Erythroblast (primary cell): ENCODE measurements at places on chromosomes 2 and 18.

DNA sequence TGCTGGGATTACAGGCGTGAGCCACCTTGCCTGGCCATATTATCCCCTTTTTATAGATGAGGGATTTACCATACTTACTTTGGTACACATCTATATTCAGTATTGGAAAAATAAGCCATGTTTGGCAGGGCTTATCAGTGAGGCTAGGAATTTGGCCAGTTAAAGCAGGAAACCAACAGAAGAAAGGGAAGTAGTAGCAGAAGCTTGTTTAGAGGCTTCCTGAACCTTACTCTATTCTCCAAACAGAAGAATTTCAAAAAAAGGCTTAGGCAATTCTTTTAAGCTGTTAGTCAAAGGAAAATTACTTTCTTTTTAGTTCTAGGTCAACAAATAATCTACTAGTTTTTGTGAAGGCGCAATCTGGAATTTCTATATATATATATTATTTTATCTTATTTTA lies 3.2 kb upstream of the GLS start:
- no peak for DNase-seq

DNA sequence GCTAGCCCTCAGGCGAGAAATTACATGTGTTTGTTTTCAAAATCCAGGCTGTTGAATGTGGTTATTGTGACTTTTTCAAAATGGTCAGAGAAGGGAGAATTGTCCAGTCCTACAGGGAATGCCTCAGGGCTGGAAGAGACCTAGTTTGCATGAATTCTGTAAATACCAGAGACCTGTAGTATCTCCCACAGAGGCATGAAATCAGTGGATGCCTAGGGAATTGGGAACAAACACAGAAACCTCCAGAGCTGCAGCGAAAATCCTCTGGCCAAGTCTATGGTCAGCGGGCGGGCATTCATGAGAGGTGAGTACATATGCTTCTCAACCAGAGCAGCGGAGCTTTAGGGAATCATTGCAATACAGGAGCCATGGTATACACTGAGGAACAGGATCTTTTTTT lies 1596.5 kb upstream of the NXPH2 start:
- no peak for DNase-seq

DNA sequence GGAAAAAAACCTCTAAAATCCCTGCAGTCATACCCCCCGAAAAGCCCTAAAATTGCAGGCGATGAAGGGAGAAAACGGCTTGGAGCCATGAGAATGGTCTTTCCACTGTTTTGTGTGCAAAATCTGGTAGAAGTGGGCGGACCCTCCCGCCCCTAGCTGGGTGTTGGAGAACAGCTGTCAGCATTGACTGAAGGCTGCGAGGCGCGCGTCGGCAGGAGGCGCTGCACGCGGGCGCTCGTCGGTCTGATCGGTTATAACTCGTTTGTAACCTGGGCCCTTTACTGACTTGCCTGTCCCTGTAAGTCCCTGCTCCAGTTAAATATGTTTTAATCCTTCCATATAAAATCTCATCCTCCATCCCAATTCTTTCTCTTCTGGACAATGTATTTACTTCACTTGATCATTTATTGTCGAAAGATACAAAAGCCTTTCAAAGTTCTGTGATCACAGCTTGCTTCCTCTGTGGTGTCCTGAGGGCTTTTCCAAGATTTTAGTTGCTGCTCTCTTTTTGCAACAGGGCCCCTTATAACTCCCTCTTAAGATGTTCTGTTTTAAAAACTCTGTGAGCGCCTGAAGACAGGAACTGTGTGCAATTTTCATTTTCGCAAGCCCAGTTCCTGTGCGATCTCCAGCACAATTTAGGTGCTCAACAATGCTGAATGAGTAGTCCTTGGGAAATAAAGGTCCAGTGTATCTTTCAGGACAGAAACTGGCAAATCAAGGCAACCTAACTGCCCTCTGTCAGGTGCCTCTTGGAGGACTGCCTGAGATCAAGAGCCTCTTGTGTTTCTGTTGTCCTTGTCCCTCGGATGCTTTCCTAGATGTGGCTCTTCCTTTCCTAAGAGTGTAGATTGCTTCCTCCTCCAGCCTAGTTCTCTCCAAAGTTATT lies 918 bp upstream of the HNRNPLL start:
- peak; percentile 90 for DNase-seq

DNA sequence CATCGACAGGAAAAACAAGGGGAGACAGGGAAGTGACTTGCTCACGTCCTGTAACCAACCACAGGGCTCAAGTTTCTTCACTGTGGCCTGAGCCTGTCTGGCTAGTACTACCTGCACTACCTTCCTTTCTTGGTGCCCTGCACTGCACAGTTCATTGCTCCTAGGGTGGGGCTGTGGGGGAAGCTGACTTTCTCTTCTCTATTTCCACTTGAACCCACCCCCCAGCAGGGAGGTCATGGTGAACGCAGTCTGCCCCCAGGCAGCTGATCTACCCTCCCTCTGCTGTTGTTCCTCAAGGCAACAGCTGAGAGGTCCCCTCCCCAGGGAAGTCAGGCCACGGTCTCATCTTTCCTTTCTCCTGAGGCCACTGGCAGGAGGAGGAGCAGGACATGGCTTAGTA lies 532.1 kb downstream of the SOX11 start:
- DNase-seq: no peak

GRCh38 chr2:220473611-220474010 lies 846.2 kb downstream of the SLC4A3 start:
- no peak for DNase-seq

GRCh38 chr18:58017267-58017666 lies 26.8 kb upstream of the NEDD4L start:
- no peak for DNase-seq

- DNase-seq: no peak
These were observed 79.6 kb downstream of the KLF7 start for GRCh38 chr2:207086136-207086535.

- peak; percentile 35 for DNase-seq
These were observed 643.3 kb downstream of the SOCS6 start for GRCh38 chr18:70931942-70932814.

DNA sequence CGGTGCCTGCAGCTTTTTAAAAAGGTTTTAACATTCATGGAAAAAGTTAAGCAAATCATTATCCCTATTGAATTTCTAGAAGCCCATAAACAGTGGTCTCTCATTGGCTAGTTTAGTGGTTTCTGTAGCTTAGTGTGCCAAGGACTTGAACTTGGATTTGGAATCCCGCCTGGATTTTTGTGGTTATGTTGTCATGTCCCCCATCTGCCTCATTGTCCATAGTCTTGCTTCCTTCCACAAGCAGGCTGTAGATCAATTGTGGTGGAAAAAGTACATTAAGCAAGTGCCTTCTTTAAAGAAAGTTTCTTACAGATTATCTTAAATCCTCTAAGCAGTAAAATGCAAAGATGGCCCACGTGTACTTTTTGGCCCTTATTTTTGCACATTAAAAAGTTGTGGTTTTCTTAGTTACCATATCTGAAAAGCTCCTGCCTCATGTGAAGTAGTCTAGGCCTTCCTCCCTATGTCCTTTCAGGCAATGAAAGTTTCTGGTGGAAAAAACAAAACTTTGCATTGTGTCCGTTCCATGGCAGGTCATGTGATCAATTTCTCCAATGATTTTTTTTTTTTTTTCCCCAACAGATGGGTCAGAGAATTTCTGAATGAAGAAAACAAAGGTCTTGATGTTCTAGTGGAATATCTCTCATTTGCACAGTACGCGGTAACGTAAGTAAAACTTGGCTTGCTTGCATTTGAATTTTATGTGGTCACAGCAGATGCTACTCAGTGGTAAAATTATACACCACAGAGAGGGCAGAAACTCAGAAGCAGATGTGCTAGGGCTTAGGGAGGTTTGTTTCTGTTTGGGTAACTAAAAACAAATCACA lies 158.9 kb downstream of the PRPF40A start:
- DNase-seq: no peak

- DNase-seq: no peak
These were observed 170.6 kb downstream of the DNAH6 start for GRCh38 chr2:84686783-84687476.

DNA sequence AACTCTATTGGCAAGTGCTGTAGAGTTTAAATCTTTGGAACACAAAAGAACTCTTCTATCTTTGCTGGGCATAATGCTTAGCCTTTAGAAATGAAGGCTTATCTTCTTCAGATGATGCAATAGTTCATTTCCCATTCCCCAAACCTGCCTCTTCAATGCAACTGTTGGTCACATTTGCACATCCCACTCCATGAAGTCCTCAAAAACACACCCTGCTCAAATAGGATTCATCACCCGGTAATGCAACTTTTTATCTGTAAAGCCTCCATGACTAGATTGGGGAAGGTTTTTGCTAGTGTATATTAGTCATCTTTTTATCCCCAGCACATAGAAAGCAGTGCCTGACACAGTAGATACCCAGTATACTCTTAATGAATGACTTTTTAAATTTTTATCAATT lies 376.4 kb downstream of the RBM43 start:
- no peak for DNase-seq

DNA sequence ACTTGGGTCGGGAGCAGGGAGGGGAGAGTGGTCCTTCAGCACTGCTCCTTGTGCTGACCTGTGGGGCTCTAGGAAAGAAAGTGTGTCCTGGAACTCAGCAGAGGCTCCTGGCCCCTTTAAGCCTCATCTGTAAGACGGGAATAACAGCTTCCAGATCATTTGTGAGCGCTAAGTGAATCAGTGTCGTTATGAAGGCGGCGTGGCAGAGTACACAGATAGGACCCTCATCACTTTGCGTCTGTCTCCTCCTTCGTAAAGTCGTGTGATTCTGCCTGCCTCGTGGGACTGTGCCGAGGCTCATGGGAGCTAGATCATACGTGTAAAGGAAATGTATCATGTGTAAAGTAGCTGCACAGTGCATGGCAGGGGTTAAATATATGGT lies 18.6 kb downstream of the COLEC11 start:
- DNase-seq: no peak

- DNase-seq: peak; percentile 55
These were observed 921 bp downstream of the RPE start for GRCh38 chr2:210003359-210003758.

GRCh38 chr18:50853863-50854271 lies 25.1 kb upstream of the ME2 start:
- DNase-seq: no peak

DNA sequence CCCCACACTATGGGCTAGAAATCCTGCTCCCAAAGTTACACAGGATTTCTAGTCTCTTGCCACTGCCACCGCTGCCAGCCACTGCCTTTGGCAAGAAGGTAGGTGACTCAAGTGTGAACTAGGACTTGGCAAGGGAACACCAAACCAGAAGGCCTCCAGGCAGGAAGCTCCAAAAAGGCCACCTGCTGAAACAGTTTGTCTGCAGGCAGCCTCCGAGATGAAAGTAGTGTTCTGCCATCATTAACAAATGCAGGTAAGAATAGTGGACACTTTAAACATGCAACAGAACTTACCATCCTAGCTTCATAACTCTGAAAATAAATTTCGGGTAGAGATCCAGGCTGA lies 3.9 kb downstream of the ANKRD44 start:
- no peak for DNase-seq

DNA sequence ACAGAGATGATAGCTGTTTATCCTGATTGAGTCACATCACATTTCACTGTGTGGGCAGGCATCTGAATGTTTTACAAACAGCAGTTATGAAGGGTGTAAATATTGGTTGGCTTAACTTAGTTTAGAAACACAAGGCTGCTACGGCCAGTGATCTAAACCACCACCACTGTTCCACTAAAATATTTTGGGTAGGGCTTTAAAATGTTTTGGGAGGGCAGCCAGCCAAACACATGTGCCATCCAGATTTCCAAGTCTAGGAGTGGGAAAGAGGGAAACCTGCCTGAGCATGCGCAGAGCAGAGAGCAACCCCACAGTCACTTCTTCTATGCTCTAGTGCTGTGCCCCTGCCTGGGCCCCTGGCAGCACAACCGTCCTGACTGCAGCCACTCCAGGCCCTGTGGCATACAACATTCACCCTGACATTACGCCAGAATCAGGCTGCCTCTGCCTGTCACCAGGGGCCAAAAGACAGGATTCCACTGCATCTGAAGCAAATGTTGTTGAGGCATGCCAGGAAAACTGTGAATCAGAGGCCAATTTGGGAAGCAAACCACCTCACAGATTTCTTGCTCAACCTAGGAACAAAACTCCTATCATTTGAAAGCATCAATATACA lies 74.8 kb upstream of the COL5A2 start:
- no peak for DNase-seq

DNA sequence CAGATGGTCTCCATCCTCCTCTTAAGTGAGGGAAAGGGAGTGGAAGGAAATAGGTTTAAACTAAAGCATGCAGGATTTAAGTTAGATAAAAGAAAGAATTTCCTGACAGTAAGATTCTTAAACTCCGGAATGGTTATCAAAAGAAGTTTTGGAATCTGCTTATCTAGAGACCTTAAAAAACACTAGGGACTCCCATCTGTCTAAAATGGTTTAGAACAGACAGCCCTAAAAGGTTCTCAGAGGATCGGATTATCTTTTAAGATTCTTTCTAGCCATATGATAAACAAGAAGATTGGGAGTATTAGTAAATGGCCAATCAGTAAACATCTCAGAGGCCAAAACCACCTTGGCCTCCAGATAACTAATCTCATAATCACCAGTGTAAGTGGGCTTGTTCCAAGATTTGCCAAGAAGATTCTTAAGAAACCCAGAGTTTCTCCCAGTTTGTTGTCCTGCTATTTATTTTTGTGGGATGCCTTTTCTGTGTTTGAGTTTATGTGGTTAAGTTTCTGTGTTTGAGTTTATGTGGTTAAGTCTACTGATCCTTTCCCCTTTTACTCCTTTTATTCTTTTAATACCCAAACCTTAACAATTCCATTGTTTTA lies 314.9 kb upstream of the NRP2 start:
- DNase-seq: no peak

GRCh38 chr2:222320436-222321395 lies 21.9 kb upstream of the PAX3 start:
- no peak for DNase-seq

DNA sequence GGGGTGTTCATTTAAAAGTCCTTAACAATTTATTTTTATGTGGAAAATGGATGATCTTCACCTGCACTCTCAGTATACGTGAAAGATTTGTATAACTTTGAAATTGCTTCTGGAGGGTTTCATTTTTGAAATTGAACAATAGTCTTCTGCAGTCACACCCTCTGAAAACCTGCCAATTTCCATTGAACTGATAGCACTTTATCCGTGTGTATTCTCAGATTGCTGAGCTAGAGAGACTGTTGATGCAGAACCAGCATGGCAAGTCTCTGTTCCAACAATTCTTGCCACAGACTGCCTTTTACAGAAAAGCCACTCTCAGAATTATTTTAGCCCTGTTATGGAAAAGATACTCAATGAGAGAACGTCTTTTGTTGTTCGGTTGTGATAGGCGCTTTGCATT lies 6.6 kb upstream of the GULP1 start:
- no peak for DNase-seq
